Eye (tissue), 1 donor: ENCODE measurements at places on chromosomes 2 and 18.

- no peak for DNase-seq
These were observed 69.1 kb downstream of the NAB1 start for GRCh38 chr2:190717764-190718651.

- DNase-seq = no peak
These were observed 34.7 kb downstream of the LRRTM1 start for GRCh38 chr2:80269806-80270205.

- DNase-seq = peak; percentile 91
These were observed 67.7 kb downstream of the SEPTIN10 start for GRCh38 chr2:109545828-109546713.

- DNase-seq = no peak
These were observed 1387.7 kb downstream of the SUCLG1 start for GRCh38 chr2:83071352-83071751.

DNA sequence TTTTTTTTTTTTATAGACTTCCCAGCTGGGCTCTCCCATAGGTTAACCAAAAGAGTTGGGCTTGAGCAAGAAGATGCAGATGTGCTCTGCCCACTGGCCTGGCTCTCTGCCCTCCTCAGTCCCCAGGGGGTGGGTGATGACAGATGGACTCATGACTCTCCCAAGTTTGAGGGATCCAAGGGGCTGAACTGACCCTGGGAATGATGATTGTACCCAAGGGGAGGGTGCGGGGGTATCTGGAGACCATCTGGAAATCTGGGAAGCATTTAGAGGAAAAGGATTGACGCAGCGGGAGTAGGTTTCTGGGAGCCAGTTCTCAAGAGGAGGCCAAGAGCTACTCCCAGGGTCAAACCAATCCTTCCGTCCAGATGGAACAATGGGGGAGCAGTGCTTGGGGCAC lies 330.8 kb downstream of the CYP26B1 start:
- no peak for DNase-seq

DNA sequence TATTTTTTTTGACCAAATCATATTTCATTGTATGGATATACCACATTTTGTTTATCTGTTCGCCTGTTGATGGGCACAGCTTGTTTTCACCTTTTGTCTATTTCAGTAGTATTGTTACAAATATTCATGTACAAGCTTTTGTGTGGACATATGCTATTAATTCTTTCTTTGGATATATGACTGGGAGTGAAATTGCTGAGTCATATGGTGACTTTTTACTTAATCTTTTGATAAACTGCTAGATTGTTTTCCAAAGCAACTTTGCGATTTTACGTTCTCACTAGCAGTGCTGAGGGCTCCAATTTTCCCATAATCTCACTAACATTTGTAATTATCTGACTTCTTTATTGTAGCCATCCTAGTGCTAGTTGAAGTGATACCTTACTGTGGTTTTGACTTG lies 112.4 kb downstream of the CD8B2 start:
- DNase-seq = no peak

GRCh38 chr2:174603280-174603679 lies 5.7 kb upstream of the WIPF1 start:
- peak; percentile 50 for DNase-seq

- DNase-seq = peak; percentile 77
These were observed 144.0 kb downstream of the GLI2 start for GRCh38 chr2:120879431-120880295.

- no peak for DNase-seq
These were observed 312.6 kb upstream of the VRK2 start for GRCh38 chr2:57733956-57734355.

- DNase-seq = no peak
These were observed 87.5 kb downstream of the SATB2 start for GRCh38 chr2:199370150-199370780.

DNA sequence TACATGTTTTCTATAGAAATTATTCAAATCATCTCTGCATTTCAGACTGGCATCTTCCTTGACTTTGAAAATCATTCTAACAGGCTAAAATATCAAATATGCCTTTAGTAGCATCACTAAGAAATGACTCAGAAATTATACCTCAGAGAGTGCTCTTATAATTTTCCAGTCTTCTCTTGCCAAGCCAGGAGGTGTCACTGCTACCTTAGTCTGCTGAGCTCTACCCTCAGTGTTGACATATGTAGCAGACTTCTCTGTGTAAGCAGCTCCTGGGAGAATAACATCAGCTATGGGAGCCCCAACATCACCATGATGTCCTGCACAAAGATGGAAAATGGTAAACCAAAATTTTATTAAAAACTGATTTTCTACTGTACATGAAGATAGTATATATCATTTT lies 31.6 kb downstream of the NDUFS1 start:
- DNase-seq = no peak

DNA sequence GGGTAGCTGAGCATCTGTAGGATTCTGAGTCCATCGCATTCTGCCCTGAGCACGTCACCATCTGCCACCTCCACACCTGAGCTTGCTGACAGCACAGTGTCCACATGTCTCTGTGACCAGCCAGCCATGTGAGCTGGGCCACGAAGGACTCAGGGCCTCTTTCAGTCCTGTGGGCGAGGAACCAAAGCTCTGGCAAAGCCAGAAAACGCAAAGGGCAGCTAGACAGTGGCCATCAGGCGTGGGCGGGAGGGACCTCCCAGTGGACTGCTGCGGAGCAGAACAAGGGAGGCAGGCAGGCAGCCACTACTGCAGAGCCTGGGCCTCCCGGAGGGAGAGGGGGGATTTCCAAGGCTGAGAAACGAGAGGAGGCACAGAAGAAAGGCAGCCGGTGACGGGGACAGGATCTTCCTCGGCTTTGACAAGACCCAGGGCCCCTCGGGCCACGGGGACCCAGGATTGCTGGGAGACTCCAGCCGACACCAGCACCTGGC lies 274.6 kb upstream of the SALL3 start:
- no peak for DNase-seq

- DNase-seq = no peak
These were observed 199.3 kb upstream of the MYT1L start for GRCh38 chr2:2530334-2530733.

DNA sequence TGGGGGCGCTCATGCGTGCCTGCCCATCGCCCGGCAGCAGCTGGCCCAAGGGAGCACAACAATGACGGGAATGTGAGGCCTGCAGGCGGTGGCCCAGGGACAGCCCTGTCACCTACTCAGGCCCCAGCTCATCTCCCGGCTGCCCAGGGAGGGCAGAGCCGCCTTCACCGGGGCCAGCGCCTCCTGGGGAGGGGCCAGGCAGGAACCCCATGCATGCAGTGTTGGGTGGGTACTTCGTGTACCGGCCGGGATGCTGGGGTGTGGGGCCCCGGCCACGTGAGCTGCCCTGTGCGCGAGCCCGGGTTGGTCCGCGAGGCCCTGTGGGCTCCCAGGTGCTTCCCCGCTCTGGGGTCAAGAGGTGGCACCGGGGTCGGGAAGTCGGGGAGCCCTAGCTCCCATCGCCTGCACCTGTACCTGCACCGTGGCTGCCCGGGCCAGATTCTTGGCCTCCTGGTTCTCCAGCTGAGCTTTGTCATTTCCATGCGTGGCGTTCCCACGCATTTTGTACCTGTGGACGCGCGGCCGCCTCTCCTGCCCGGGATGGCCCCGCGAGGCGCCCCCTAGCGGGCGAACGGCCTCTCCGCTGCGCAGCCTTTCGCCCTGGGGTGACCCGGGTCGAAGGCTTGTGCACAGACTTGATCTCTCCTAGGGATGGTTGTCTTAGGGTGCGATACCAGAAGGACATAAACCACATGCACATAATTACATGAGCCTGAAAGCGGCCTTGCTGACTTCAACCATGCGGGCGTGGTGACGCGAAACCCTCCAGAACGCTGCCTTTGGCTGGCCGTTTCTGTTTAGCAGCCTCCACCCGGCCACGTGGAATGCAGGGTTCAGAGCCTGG lies 950 bp downstream of the KLHL30 start:
- DNase-seq = peak; percentile 63

DNA sequence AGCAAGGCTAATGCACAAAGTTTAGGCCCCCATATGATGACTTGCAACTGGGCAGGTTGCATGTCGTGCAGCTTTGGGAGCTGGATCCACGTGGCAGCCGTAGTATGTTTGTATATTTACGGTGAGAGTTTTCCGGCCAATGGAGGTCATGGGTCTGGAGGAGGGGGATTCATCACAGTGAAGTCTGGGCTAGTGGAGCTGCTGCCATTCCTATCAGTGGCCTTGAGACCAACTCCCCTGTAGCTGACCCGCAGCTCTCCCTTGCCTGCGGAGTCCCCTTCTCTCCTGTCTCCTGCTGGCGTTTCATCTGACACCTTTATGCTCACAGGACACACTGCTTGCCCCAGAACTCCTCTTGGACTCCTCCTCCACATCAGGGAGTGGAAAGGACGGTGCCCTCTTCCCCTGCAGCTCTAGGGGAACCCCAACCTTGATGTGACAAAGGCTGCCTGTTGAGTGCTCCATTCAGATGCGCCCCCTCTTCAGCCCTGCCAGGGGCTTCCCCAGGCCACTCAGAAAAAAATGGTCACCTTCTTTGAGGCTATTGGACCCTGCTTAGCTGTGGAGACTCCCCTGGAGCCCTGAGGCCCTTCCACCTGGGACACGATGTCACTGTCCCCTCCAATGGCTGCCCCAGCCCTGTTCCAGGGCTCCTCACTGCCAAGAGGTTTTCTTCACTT lies 121.7 kb downstream of the PXDN start:
- no peak for DNase-seq

- DNase-seq = no peak
These were observed 69.7 kb downstream of the UGGT1 start for GRCh38 chr2:128160616-128161275.

GRCh38 chr18:23487738-23488570 lies 15.4 kb upstream of the RMC1 start:
- DNase-seq = peak; percentile 13

DNA sequence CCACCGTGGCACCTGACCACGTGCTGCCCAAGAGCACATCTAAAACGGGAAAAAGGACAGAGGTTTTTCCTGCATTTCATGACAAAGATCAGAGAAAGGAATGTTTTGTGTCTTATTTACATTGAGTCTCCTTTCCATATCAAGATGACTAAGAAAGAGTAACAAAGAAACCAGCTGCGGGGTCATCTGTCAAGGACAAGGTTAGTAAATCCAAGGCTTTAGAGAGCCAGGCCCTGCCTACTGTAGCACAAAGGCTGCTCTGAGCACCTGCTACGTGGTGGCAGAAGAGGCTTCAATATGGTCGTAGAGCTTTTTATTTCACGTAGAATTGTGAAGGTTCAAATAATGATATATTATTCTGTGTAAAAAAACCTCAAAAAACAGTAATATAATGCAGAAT lies 51.0 kb downstream of the PRELID3A start:
- no peak for DNase-seq

DNA sequence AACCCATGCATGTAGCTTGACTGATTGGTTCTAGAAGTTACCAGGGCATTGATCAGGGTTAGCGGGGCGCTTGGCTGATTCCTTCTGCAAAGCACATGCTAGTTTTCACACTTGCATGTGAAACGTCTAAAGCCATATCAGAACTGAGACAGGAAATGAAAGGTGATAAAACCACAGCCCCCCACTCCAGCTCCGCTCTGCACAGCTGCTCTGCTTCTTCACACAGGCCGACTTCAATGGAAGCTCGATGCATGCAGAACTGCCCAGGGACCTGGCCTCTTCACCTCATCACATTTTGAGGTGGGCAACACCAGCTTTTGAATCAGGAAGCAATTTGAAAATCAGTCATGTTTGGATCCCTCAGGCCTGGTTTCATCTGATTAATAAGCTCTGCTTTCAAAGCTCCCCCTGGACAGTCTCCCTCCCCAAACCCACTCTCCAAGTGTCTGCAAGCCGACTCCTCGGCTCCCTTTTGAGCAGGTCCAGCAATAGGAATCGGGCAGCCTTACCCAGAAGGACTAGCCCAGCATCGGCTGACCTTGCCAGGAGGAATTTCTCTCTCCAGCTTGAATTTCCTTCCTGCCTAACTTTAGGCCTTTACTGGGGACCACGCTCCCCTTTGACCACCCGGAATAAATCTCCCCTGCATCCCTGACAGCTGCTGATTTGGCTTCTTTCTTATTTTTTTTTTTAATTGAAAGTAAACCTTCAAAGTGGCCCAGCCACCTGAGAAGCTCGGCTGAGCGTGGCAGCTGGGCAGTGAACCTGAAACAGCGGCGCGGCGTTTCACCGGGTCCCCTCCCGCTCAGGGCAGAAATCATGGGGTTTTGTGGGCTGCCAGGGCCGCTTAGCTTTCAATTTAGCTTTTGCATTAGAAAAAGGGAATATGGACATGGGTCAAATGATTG lies 31.7 kb downstream of the HRH4 start:
- DNase-seq = peak; percentile 75

GRCh38 chr2:1234731-1235308 lies 178.4 kb upstream of the TPO start:
- no peak for DNase-seq

GRCh38 chr18:56327191-56327885 lies 311.1 kb downstream of the TXNL1 start:
- DNase-seq = peak; percentile 18

DNA sequence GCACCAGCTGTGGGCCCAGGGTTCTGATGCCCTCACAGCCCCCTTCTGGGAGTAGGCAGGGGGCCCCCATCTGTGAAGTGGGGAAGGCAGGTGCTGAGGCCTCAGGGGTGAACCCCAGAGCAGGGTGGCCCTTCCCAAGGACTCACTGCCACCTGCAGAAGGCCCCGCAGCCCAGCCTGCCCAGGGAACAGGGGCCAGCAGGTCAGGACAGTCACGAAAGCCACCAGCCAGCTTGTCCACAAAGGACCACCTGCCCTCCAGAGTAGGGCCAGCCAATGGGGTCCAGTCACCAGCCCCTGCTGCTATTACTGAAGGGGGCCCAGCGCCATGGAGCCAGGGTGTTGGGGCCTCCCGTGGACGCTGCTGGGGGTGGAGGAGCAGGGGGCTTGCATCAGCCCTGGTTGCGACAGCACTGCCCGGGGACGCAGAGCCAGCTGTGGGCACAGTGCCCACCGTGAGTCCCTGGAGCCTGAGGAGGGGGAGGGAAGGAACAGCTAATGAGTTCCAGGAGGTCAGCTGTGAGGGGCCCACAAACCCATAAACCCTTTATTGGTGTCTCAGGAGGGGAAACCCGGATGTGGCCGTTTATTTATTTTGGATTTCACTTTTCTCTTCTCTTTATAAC lies 11.5 kb upstream of the SNED1 start:
- DNase-seq = peak; percentile 62

DNA sequence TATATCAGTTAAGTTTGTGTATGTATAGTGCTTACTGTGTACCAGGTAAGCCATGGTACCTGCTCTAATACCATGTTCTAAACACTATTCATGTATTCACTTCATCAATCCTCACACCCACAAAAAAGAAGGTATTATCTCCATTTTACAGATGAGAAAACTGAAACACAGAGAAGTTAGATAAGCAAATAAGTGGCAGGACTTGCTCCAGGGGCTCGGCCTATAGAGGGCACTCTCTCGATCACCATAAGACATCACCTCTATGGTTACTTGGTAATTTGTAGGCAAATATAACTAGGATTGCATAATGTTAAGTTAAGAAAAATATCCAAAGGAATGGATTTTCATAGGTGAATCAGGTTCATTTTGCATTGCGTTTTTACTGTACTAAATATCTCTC lies 118.1 kb upstream of the FN1 start:
- DNase-seq = no peak

- DNase-seq = no peak
These were observed 113.5 kb downstream of the RTN4 start for GRCh38 chr2:54936766-54937165.
